Putamen (tissue), 1 donor: ENCODE measurements at places on chromosomes 12 and 14.

GRCh38 chr12:5012337-5012736 is 31.3 kb upstream of the KCNA5 start:
- no peak for DNase-seq

- DNase-seq, result no peak
Measured at GRCh38 chr14:32980902-32981501, 42.3 kb downstream of the NPAS3 start.

DNA sequence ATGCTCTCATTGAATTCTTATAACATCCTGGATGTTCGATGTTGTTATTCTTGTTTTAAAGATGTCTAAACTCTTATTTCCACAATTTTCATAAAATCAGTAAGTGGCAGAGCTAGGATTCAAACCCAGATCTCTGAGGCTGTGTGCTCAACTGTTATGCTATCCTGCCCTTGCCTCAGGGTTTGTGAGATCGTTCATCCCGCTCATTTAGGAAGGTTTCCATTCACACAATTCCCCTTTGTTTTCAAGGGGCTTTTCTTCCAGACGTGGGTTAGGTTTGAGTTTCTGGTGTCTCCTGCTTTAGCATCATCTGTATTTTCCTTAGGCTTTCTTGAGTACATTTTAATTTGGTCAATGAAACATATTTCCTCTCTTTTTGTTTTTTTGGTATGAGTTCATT is 69.3 kb downstream of the APAF1 start:
- no peak for DNase-seq

GRCh38 chr14:34081101-34081575 is 130.3 kb upstream of the EGLN3 start:
- no peak for DNase-seq

DNA sequence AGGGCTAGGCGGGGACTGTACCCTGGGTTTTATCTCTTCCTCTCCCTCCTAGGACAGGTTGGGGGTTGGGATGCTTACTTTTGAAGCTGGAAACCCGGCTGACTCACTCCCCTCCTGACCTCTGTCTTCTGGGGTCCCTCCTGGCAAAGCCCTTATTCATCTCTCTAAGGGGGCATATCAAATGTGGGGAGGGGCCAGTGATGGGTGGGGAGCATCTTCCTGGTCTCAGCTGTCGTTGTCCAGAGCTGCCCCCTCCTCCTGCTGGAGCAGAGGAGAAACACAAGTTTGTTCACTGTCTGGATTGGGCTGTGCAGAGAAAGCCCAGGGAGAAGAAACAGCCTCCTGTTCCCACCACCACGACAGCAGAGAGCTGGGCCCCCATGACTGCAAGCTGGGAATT is 85.8 kb downstream of the TNFAIP2 start:
- no peak for DNase-seq

DNA sequence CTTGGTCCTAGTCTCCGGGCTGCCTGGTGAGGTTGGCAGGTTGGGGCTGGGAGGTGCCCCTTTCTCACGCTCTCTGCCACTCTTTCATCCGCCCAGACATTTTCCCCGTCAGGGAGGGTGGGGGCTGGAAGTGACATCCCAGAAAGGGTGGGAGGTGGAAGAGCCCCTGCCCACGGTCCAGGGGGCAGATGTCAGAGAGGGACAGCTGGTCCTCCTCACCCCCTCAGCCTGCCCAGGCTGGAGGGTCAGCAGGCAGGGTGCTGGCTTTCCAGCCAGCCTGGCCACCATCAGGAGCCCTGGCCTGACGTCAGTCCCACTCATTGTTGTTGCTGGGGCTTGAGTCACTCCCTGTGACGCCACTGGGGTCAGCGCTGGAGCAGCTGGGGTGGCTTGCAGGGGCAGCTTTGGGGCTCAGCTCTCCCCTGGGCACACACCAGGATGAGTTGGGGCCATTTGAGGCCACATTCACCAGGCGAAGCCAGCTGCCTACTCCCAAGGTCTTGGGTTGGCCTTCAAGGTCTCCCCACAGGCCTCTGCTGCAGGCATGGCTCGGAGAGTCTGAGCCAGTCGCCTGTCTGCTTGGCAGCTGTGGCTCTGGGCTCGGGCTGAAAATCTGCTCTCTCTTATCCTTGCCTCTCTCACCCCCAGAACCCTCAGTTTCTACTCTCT is 5.7 kb upstream of the ATG101 start:
- DNase-seq, result peak; percentile 42

GRCh38 chr14:20516921-20517320 is 11.6 kb downstream of the RNASE10 start:
- DNase-seq, result no peak

DNA sequence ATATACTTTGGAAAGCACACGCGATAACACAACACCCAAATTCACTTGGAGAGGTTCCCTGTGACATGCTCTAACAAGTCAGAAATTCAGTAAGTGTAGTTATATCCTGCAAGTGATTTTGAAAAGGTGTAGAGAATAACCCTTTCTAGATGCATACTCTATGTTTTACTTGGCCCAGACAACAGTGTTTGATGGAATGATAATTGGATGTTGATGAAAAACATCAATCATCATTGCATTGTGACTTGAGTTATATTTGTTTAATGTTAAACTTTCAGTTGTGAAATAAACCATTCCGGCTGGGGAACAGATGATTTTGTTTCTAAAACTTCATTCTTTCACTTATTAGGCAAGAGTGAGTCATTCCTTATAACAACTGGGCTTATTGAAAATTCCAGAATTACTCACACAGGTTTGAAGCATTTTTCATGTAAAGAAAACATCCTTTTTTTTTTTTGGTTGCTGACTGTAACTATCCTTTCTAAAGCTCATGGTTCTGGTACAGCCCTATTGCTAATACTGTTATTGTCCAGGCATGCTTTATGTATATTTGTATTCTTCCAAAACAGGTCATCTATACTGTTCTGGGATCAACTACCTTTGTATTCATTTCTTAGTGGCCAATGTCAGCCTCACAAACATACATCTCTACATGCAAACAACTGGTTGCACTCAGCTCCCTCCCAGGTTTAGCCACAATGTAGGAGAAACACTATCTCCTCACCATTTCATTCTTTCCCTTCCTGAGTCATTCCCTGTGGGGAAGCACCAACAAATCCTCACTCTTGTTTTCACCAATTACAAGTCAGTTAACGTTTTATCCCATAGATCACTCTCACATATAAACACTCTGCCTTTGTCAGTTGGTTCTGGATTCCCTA is 121.2 kb upstream of the LRIG3 start:
- no peak for DNase-seq

GRCh38 chr12:17169726-17170471 is 563.9 kb upstream of the LMO3 start:
- DNase-seq, result no peak

- no peak for DNase-seq
Measured at GRCh38 chr14:34174973-34175372, 224.1 kb upstream of the EGLN3 start.

DNA sequence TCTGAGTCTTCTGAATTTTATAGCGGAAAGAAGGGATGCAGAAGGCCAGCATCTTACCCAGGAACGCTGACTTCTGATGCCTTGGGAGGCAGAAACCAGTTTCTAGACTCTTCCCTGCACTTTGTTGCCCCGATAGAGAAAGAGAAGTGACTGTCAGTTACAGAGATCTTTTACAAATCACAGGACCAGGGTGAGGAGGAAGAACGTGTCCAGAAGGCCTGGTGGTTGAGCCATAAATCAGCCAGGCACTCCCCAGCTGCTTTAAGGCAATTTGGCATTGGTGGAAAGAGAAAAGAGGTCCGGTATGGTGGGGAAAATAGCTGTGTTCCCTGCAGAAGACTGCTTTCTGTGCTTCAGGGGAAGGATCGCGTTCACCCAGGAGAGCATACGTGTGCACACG is 88.7 kb upstream of the KCNA1 start:
- no peak for DNase-seq

- DNase-seq, result no peak
Measured at GRCh38 chr12:31880340-31880739, 78.9 kb upstream of the RESF1 start.

DNA sequence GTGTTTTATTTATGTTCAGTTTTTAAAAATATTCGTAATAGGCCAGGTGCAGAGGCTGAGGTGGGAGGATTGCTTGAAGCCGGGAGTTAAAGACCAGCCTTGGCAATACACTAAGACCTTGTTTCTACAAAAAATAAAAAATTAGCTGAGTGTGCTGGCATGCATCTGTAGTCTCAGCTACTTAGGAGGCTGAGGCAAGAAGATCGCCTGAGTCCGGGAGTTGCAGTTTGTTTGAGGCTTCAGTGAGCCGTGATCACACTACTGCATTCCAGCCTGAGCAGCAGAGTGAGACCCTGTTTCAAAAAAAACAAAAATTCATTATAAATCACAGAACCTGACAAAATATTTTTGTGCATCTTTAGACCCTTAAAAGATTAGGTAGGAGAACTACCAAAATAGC is 240.1 kb upstream of the ARHGAP5 start:
- DNase-seq, result no peak

- DNase-seq, result no peak
Measured at GRCh38 chr12:68768431-68768939, 22.5 kb downstream of the SLC35E3 start.

DNA sequence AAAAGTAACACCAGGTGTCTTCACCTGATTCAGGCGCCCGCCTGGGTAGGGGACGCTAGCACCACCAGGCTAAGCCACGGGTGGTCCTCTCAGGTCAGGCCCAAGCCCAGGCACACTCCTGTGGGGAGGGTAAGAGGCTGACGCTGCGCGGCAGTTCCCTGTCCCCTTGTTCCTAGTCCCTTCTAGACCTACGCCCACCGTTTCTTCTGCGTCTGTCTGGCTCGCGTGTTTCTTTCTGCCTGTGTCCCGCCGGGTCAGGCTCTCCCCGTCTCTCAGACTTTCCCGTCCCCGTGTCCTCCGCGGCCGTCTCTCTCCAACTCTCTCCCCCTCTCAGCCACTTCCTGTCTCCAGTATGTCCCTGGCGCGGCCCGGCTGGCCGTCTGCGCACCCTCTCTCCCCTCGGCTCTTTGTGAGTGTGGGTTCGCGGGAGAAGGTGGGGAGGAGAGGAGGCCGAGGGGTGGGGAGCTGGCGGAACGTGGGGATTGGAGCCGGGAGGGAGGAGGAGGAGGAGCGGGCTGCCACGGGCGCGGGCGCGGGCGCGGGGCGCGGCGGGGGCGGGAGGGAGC is 3.1 kb upstream of the TNS2 start:
- DNase-seq, result peak; percentile 91

- no peak for DNase-seq
Measured at GRCh38 chr14:75578786-75579337, 442 bp downstream of the FLVCR2 start.

DNA sequence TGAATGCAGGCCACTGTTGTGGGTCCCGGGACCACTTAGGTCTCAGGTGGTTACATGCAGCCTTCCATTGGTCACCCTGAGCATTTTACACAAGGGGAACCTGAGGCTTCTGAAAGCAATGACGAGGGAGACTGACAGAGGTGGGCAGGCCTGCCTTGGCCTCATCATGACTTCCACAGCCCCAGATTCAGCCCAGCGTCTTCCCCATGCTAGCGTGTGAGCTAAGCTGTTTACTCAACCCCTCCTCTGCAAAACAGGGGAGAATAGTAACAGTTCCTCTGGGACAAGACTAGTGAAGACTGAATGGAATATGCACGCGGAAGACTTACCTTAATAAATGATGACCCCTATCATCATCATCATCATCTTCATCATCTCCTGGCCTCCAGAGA is 46.8 kb downstream of the VWF start:
- DNase-seq, result no peak

DNA sequence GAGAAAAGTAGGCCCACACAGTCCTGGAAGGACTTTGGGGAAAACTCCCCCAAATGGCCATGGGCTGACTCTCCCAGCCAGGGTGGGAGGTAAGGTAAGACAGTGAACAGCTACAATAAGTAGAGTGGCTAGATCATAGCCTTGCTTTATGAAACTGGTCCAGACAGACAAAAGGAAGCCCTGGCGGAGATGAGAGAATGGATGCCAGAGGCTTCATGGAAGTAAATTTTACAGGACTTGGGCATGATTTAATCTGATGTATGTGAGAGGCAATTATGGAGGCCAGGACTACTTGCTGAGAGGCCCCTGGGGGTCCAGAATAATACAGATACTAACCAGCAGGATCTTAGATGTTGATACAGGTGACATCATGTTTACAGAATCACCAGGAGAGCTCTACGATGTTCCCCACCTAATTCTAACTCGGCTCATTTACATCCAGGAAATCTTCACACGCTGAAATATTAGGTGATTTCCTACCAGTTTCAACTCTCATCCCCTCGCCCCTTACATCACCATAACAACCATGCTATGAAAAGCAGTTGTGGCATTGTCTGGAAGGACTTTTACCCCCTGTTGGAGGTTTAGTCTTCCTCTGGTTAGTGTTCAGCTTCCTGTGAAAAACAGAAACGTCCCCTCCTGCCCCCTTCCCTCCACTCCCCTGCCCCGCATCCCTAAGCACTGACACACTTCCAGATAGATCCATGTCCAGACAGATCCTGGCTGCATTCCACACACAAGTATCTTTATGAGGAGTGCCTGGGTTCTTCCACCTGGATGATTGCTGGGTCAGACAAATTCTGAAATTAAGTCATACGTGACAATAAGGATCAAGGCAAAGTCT is 39.5 kb upstream of the NT5DC3 start:
- no peak for DNase-seq

DNA sequence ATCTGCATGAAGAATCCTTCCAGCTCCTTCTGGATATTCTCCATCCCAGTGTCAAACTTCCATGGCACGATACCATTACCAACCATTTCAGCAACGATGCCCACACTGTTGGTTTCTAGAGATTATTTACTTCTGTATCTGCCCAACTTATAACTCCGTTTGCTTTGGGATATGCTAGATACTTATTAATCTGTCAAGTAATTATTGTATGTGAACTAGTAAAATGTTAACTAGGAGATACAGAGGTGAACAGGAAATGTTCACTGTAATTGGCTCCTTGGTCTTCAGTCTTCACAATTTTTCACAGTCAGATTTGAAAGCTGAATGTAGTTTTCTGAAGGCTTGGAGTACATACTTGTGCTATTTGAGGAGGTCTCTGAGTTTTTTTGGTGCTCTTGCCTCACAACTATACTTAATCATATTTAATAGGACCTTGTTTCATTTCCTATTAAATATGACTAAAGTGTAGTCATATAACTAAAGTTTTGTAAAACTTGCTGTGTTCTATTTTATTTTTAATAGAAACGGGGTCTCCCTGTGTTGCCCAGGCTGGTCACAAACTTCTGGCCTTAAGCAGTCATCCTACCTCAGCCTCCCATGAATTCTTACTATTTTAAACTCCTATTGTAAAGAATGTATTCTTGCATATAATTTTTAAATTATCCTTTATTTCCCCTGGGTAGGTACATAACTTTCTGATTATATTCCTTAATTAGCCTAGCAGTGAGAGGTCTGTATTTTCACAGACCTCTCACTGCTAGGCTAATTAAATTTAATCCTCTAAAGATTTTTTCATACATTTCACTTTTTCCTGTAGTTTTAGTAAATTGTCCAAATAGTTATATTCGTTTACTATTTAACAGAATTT is 79.7 kb downstream of the FGD4 start:
- no peak for DNase-seq

GRCh38 chr14:75003250-75004027 is 718 bp downstream of the EIF2B2 start:
- no peak for DNase-seq

- no peak for DNase-seq
Measured at GRCh38 chr14:93709249-93709648, 79.0 kb downstream of the PRIMA1 start.

- no peak for DNase-seq
Measured at GRCh38 chr12:65986047-65986446, 144.5 kb downstream of the LLPH start.
